ENCODE measurements at places on chromosomes 3 and 15. TPM values are rescaled to one million over a fixed set of nuclear protein-coding genes. Genes with fewer than 3 reads are reported as not detected.

GRCh38 chr15:57306944-57307411 is 69.3 kb upstream of the CGNL1 start:
- DNase-seq = no peak

DNA sequence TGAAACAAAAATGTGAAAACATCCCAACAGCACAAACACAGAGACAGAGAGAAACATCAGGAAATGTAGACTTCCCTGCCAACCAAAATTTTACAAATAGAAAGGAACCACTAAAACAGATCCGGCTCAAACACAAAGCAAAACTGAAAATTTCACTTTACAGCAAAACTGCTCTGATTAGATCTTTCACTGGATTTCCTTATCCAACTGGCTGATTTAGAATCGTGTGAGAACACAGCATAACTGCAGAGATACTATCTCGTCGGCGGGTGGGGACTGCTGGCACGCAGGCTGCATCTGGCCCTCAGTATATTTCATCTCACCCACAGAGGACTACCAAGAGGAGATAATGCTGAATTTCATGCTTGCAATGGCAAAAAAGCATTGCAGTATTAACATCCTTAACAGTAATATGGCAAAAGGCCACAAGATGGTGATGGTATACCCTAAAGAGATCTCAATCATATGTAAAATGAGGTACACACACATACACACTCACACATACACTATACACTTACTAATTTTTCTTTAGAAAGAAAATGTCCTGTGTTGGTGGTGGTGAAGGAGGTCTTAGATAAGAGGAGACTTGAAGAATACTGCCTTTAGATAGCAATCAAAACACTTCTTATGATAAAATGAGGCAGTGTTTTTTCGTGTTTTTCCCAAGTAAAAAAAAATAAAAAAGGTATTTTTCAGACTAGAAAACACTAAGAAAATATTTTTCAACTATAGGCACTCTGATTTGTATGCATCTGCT is 10.6 kb upstream of the LEO1 start:
- DNase-seq = peak; percentile 77

DNA sequence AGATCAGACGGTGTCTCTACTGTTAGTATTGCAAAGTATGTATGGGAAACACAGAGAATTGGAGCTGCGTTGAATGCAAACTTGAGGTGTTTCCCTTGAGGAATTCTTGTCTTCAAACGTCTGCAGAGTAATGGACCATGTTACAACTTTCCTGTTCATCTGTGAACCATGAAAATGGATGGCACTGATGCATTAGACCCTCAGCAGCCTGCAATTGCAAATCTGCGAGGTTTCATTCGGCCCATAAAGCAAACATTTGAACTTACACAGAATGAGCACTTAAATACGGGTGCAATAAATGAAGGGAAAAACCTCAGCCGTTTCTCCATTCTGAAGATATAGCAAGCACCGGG is 49.7 kb downstream of the LRRN1 start:
- DNase-seq = no peak

GRCh38 chr3:55297706-55298105 is 189.4 kb downstream of the WNT5A start:
- DNase-seq = no peak

DNA sequence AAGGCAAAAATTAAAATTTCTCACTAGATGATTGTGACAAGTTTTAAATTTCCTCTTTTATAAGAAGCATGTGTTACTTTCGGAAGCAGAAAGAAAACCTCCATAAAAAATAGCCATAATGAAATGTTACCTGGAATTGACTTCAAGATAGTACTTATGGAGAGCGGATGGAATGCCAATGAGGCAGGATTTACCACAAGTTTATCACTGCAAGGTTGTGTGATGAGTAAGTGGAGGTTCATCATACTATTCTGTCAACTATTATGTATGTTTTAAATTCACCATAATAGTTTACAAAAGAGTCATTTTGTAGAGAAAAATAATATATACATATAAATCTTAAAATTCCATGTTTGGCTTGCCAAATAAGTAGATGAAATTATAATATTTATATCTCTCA is 230.3 kb downstream of the SCAPER start:
- no peak for DNase-seq

- DNase-seq = no peak
These were observed 105.5 kb upstream of the MRPL3 start for GRCh38 chr3:131608296-131608695.

- no peak for DNase-seq
These were observed 27.1 kb downstream of the CLRN1 start for GRCh38 chr3:150945226-150946032.

- no peak for DNase-seq
These were observed 280.7 kb downstream of the NFKBIZ start for GRCh38 chr3:102129760-102130608.

GRCh38 chr3:36893137-36893557 is 51.7 kb downstream of the TRANK1 start:
- DNase-seq = peak; percentile 39

DNA sequence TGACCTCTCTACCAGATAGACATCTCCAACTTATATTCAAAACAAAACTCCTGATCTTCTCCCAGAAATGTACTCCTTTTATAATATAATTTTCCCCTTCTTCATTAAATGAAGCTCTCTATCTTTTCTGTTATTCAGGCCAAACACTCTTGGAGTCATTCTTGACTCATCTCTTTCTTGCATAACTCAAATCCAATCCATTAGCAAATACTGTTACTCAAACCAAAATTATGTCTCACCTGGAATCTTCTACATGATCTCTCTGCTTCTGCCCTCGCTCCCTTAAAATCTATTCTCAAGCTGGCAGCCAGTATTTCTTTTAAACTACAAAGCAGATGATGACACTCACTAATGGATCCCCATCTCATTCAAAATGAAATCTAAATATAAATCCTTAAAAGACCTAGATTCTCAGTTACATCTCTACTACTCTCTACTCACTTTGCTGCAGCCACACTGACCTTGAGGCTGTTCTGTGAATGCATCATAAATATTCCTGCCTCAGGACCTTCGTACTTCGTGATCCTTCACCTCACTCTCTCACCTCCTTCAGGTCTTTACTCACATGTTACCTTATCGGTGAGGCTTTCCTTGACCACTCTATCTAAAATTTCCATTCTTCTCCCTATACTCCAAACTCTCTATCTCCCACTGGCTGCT is 160.9 kb downstream of the TBC1D5 start:
- no peak for DNase-seq

DNA sequence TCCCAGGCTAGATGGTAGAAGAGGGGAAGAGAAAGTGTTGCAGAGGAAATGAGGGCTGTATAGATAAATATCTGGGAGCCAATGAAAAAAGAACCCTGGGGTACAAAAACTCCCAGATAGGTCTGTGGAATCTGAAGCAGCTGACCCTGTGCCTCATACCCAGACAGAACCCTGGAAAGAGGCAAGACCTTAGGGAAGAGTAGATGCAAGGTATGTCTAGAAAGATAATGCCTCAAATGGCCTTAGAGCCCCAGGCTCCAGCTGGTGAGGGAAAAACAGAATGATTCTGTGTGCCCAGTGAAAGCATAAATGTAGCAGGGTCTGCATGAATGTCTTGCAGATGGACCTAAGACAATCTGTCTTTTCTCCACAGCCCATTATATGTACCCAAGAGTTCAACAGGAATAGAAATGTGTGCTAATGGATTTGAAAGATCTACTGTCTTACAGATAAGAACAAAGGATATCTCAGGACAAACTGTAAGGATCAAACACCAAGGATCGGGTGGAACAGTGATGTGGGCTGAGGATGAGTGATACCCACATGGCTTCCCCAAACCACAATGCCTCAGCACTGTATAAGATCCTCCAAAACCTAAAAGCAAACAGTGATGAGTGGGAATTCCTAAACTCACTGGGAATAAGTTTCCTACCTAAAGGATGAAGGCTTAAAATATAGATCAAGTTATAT is 58.8 kb downstream of the NCEH1 start:
- no peak for DNase-seq

DNA sequence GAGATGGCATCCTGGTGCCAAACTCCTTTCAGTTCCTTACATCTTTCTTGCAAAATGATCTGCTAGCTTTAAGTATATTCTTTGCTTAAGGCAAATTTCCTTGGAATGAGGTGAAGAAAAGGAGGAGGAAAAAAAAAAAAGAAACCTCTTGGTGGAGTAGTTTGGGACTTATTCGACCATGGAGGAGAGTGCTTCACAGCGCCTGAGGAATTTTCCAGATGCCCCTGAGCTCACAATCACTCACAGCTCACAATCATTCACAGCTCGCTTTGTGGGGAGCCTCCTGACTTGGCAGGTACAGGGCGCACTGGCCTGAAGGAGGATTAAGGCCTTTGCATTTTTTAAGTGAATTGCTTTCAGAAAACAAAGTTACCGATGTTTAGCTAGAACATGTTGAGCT is 53.9 kb downstream of the BOC start:
- no peak for DNase-seq

The SMCO1 gene
- not detected for total RNA-seq

The SCAP gene
- 51.2 TPM for total RNA-seq

The ISY1 gene
- total RNA-seq = 44.9 TPM

The DPPA2 gene
- not detected for total RNA-seq

The GRM7 gene
- total RNA-seq = not detected

The FHIT gene
- 10.2 TPM for total RNA-seq

The ABI3BP gene
- total RNA-seq = not detected

The SLC6A1 gene
- not detected for total RNA-seq

The AQP9 gene
- total RNA-seq = not detected

The HRG gene
- not detected for total RNA-seq

The SLC9C1 gene
- not detected for total RNA-seq

The NTRK3 gene
- 0.88 TPM for total RNA-seq

The CDHR4 gene
- total RNA-seq = not detected

The COMMD4 gene
- total RNA-seq = 47.1 TPM

The GADL1 gene
- total RNA-seq = not detected

The VPS8 gene
- 33.9 TPM for total RNA-seq

The DUOX2 gene
- total RNA-seq = not detected

Data from activated CD4-positive, alpha-beta T cell treated with anti-CD3 and anti-CD28 coated beads for 36 hours (primary cell).